ENCODE measurements at places on chromosomes 4 and X. TPM values are rescaled to one million over a fixed set of nuclear protein-coding genes. Genes with fewer than 3 reads are reported as not detected.

Gene XAGE2
- not detected for polyA plus RNA-seq

Gene NXT2
- polyA plus RNA-seq: 6.1 TPM

Gene SYN1
- polyA plus RNA-seq: 2.0 TPM

Gene HNRNPH2
- polyA plus RNA-seq: 86.2 TPM

Gene SERPINA7
- polyA plus RNA-seq: 0.16 TPM

Gene RGN
- polyA plus RNA-seq: 7.2 TPM

Gene LRAT
- 0.06 TPM for polyA plus RNA-seq

Gene ESX1
- polyA plus RNA-seq: not detected

Gene CTAG1B
- not detected for polyA plus RNA-seq

Gene PAGE5
- not detected for polyA plus RNA-seq

Gene SLC10A4
- polyA plus RNA-seq: 1.2 TPM

Gene IL15
- polyA plus RNA-seq: 3.1 TPM

Gene SHROOM2
- polyA plus RNA-seq: 2.6 TPM

Gene PFKFB1
- 0.23 TPM for polyA plus RNA-seq

Gene APELA
- not detected for polyA plus RNA-seq

All from urinary bladder (tissue), 4 donors.